LNCaP clone FGC (cell line): ENCODE measurements at places on chromosomes 5 and 9.

DNA sequence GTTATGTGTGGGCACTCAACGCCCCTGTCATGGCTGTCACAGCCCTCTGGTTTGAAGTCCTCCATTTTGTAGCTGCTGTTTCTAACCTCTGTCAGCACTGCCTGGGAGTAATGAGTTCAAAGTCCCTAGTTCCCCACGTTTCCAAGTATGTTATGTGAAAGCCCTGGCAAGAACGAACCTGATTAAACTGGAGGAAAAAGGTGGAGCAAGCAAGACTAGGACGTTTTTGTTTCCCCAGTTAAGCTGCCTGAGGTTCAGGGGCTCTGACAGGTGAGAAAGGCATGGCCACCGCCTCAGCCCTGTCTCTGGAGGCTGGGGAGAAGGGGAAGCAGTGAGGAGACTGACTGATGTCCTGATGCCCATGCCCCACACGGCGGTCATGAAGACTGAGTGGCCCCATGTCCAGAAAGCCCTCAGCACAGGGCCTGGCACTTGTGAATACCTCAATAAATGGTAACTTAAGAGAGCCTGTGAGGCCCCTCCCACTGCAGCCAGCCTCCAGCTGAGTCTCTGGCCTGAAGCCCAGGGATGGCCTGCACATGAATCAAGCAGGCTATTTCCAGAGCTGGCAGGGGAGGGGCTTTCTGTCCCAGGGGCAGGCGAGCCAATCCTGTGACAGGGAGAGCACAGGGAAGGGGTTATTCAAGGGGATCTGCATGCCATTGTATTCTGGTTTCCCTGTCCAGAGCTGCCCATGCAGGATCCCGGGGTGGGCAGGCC, 61.8 kb downstream of the PFDN1 start:
- DNase-seq = peak; percentile 70

GRCh38 chr9:99143655-99144054, 38.7 kb downstream of the TGFBR1 start:
- no peak for DNase-seq

DNA sequence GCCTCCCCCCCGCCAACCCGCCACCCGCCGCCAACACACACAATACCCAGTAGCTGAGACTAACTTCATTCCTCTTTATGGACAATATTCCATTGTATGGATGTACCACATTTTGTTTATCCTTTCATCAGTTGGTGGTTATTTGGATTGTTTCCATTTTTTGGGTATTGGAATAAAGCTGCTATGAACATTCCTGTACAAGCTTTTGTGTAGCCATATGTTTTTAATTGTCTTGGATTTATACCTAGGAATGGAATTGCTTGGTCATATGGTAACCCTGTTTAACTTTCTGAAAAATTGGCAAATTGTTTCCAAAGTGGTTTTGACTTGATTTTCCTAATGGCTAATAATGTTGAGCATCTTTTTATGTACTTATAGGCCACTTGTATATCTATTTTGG, 4.9 kb upstream of the UBTD2 start:
- no peak for DNase-seq

DNA sequence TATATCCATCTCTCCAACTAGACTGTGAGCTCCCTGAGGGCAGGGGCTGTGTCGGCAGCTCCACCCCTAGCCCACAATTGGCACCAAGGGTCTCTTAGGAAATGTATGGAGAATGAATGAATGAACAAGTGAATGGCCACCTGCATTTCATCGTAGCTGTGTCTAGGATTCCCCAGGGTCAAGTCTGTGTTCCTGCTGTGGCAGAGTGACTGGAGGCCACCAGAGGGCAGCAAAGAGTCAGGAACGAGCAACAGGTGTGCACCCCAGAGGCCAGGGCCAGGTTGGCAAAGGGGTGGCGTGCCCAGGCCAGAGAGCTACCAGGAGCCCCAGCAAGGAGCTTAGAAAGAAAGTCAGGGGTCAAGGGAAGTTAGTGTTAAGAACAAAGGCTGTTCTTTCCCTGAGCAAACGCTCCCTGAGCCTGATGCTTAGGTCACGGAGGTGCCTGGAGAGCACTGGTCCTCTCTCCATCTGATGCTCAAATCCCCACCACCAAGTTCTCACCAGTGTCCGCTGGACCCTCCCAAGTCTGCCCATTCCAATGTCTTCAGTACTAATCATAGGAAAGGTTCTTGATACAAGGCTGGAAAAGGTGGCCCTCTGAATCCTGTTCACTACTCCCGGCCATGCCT, 160.7 kb downstream of the PAX5 start:
- DNase-seq = no peak
